ENCODE measurements at places on chromosomes 16 and 17. TPM values are rescaled to one million over a fixed set of nuclear protein-coding genes. Genes with fewer than 3 reads are reported as not detected.

The ZNF750 gene
- not detected for total RNA-seq

The MPV17L gene
- total RNA-seq = not detected

The ZFP3 gene
- not detected for total RNA-seq

The TMEM114 gene
- total RNA-seq = not detected

The MYL4 gene
- not detected for total RNA-seq

The ATP1B2 gene
- total RNA-seq = not detected

The ORAI3 gene
- total RNA-seq = 18.2 TPM

The TBKBP1 gene
- 6.6 TPM for total RNA-seq

The TMEM132E gene
- not detected for total RNA-seq

The C1QBP gene
- total RNA-seq = 248 TPM

The ADGRG1 gene
- total RNA-seq = 0.89 TPM

The IRX6 gene
- total RNA-seq = not detected

The PRCD gene
- not detected for total RNA-seq

The SPEM1 gene
- not detected for total RNA-seq

The TIMP2 gene
- 686 TPM for total RNA-seq

The C1QTNF8 gene
- not detected for total RNA-seq

The ZFHX3 gene
- 14.5 TPM for total RNA-seq

The ZNF23 gene
- 14.7 TPM for total RNA-seq

The DNAH2 gene
- not detected for total RNA-seq

The CA5A gene
- not detected for total RNA-seq

The BHLHA9 gene
- total RNA-seq = not detected

The IRF8 gene
- total RNA-seq = not detected

The SLC47A2 gene
- not detected for total RNA-seq

The CFAP20 gene
- 33.2 TPM for total RNA-seq

The SRCIN1 gene
- not detected for total RNA-seq

The KRT15 gene
- 6.6 TPM for total RNA-seq

The ENPP7 gene
- not detected for total RNA-seq

The CD300LB gene
- not detected for total RNA-seq

The PRR15L gene
- total RNA-seq = not detected

Data from HFFc6 (cell line).